ENCODE measurements at places on chromosomes 4 and X.

GRCh38 chrX:115311139-115311538 is 21.6 kb downstream of the LUZP4 start:
- no peak for DNase-seq

GRCh38 chrX:24692305-24692704 is 1.4 kb upstream of the POLA1 start:
- no peak for DNase-seq

DNA sequence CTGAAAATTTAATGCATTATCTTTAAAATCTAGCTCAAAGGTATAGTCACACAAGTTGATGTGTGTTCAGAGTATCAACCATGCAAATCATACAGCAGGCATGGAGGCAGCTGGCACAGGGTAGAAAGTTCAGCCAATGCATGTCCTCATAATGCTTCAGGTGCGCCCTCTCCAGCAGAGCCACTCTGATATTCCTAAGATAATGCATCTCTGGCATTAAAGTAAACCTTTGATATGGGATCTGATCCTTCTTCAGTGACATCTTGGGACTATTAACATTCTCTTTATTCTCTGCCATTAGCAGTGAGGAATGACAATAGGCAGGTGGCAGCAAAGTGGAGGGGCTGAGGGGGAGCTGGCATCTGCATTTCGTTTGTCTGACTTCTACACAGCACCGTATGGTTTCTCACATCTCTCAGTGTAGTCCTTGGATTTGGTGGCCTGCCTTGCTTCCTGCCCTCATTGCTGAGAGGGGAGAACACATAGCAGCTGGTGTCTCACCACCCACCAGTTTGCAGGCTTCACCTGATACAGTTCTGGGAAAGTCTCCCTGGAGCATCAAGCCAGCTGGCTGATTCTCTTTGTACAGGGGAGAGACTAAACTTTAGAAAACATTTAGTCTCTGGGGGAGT is 168.7 kb upstream of the TBC1D9 start:
- DNase-seq = no peak

GRCh38 chrX:46587158-46587557 is 13.6 kb downstream of the CHST7 start:
- no peak for DNase-seq

DNA sequence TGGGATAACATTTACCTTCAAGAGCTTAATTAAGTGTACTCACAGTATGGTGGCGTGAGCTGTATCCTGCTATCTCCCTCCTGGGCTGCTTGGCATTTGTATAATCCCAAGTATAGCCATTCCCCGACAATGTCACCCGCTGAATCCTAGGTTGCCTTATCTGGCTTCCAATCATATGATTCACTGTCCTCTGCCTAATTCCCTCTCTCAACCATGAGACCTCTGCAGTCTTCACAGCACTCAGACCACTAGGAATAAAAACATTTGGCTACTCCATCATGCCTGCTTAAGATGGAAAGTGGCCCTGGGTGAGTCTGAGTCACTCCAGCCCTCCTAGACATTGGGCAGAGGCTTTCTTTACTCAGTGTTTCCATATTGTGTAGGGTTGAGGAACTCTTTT is 28.9 kb upstream of the WDFY3 start:
- DNase-seq = no peak

DNA sequence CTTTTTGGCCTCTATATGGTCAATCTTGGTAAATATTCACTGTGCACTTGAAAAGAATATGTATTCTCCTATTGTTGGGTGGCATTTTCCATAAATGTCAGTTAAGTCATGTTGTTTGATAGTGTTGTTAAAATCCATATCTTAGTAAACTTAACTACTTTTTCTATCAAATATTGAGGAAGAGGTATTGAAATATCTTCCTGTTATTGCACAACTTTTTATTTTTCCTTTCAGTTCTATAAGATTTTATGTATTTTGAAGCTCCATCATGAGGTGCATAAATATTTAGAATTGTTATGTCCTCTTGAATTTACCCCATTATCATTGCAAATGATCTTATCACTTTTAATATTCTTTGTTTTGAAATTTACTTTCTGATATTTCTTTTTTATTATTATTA is 3.4 kb downstream of the GK2 start:
- no peak for DNase-seq

- no peak for DNase-seq
Observed at GRCh38 chr4:173254646-173255045, 79.5 kb downstream of the HMGB2 start.

- DNase-seq = no peak
Observed at GRCh38 chr4:71186257-71186565, 152.6 kb upstream of the SLC4A4 start.

GRCh38 chr4:126756050-126756829 is 876.5 kb upstream of the INTU start:
- DNase-seq = no peak

- DNase-seq = no peak
Observed at GRCh38 chrX:139647597-139647996, 60.4 kb downstream of the MCF2 start.

- DNase-seq = no peak
Observed at GRCh38 chr4:180610324-180610723, 1632.9 kb upstream of the TENM3 start.

GRCh38 chr4:20041839-20042407 is 209.8 kb upstream of the SLIT2 start:
- DNase-seq = no peak

GRCh38 chr4:185772391-185773093 is 39.5 kb downstream of the SORBS2 start:
- no peak for DNase-seq

- DNase-seq = no peak
Observed at GRCh38 chr4:55291227-55291640, 54.8 kb upstream of the SRD5A3 start.

- no peak for DNase-seq
Observed at GRCh38 chr4:113548303-113548702, 213.2 kb downstream of the CAMK2D start.

- DNase-seq = no peak
Observed at GRCh38 chr4:187666697-187667494, 328.7 kb upstream of the ZFP42 start.

DNA sequence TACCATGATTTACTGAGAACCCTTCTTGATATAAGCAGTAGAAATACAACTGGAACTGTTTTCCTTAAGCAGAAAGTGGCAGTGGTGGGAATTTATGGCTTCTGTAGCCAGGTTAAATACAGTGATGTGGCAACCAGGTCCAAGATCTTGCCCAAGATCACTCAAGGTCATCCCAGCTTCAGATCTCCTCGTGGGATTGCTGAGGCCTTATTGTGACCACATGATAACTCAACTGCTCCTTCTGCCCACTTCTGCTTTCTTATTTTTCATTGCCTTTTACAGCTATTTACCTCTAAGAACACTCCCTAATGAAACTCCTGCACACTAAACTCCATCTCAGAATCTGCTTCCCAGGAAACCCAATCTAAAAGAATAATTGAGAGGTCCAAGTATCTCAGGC is 12.4 kb upstream of the CYBB start:
- no peak for DNase-seq
